ENCODE measurements at places on chromosomes 13 and 19.

DNA sequence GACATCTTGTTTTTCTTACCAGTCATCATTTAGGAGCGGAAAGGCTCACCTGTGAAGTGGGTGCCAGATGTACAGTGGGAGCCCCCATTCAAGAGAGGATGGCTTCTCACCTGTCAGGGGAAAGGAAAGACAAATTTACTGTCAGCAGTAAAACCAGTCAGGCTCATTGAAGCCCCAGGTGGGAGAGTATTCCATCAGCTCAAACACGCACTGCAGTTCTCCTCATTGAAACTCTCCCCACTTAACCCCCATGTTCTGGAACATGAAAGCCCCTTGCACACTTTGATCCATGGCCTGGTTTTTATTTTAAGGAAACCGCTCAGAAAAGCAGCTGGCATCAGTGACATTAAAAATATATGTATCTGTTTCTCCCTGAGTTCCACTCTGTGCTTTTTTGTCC, 401.1 kb upstream of the ZNF507 start:
- DNase-seq: no peak

- DNase-seq: no peak
These were observed 113.9 kb upstream of the TMTC4 start for GRCh38 chr13:100788540-100788939.

DNA sequence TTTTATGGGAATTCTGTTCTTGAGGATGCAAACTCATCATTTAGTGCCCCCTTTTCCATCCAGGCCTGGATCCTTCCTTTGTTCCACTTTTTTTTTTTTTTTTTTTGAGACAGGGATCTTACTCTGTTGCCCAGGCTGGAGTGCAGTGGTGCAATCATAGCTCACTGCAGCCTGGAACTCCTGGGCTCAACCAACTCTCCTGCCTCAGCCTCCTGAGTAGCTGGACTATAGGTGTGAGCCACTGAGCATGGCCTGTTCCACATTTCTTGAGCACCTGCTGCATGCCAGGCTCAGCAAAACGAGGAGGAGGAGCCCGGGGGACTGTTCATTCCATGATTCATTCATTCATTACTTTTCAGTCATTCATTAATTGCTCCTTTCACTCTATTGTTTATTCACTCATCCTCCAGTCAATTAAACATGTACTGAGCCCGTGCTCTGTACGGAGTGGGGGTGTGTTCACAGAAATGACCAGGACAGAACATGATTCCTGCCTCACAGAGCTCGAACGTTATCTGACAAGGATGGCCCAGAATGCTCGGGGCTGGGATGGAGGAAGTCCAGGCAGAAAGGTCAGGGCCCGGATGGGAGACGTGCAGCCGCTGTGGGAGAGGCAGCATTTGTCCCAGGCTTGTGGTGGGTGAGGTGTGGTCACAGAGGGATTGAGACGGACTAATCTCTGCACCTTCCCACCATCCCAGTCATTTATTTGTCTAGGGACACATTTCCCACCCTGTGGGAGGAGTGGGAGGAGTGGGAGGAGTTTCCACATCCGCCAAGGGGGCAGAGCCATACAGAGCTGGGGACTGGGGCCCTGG, 51.2 kb upstream of the SHKBP1 start:
- DNase-seq: no peak

- no peak for DNase-seq
These were observed 624.0 kb upstream of the KLF12 start for GRCh38 chr13:74758188-74758587.

- peak; percentile 60 for DNase-seq
These were observed 607 bp downstream of the NFIC start for GRCh38 chr19:3366753-3367627.

GRCh38 chr19:13987101-13987890, 18.8 kb downstream of the RFX1 start:
- DNase-seq: no peak

DNA sequence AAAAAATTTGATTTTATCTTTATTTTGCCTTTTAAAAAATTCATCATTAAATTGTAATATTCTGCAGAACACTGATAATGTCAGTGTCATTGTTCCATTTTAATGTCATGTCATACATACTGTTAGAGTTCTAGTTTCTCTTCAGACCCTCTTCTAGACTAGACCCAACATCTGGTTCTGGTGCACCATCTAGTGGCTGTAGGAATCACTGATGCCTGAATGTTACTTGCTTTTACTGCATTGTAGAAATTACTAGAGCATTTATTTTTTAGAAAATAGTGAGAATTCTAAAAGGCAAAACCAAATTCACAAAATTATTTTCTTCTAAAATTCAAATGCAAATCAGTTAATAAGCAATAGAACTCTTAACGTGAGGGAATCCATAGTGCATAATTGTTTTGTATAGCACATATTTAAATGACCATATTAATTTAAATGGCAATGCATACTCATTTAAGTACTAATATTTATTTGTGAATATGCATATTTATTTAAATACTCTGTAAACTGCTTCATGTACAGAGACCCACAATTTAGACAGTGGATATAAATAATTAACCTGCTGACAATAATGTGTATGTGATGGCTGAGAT, 425.7 kb downstream of the KLF12 start:
- peak; percentile 71 for DNase-seq

DNA sequence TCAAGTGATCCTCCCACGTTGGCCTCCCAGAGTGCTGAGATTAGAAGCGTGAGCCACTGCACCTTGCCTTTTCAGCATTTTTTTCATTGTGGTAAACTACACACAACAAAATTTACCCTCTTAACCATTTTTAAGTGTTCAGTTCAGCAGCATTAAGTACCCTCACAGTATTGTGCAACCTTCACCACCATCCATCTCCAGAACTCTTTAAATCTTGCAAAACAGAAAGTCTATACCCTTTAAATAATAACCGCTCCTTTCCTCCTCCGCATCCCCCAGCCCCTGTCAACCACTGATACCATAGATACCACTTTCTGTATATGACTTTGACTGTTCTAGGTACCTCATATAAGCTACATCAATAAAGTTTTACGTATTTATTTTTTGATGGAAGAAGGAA, 20.8 kb upstream of the CASP14 start:
- no peak for DNase-seq

- DNase-seq: peak; percentile 78
These were observed 11.0 kb upstream of the CA11 start for GRCh38 chr19:48656840-48657474.

GRCh38 chr19:34364830-34365462, at the start of gene GPI:
TSS of gene GPI (plus strand) at chr19:34365196. CDS start at chr19:34365267, 71 bp downstream.
- peak; percentile 33 for DNase-seq

DNA sequence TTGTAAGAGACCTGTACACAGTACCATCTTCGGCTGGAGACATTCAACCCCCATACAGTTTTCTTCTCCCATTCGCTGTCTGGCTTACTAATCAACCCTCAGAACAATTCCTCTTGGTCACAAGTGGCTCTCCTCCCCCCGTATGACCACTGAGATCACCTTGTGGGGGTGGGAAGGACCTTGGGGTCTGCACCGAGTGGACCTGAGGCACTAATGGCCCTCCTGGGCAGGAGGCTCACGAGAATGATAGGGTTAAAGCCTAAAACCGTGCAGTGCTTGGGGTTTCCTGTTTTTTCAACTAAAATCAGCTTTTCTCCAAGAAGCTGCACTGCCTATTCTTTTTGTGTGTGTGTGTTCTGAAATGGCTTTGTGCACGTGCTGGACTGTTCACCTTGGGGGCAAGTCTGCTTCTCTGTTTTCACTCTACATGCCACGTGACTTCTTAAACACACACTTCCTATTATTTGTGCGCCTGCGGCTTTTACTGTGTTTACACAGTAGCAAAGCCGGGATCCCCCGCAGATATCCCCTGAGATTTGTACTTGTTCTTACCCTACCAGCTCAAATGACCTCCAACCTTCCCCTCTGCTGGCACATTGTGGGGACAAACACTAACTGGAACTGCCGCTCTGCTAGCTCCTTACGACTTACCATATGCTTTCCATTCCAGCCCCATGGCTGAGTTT, 12.3 kb downstream of the RBM26 start:
- DNase-seq: peak; percentile 11

DNA sequence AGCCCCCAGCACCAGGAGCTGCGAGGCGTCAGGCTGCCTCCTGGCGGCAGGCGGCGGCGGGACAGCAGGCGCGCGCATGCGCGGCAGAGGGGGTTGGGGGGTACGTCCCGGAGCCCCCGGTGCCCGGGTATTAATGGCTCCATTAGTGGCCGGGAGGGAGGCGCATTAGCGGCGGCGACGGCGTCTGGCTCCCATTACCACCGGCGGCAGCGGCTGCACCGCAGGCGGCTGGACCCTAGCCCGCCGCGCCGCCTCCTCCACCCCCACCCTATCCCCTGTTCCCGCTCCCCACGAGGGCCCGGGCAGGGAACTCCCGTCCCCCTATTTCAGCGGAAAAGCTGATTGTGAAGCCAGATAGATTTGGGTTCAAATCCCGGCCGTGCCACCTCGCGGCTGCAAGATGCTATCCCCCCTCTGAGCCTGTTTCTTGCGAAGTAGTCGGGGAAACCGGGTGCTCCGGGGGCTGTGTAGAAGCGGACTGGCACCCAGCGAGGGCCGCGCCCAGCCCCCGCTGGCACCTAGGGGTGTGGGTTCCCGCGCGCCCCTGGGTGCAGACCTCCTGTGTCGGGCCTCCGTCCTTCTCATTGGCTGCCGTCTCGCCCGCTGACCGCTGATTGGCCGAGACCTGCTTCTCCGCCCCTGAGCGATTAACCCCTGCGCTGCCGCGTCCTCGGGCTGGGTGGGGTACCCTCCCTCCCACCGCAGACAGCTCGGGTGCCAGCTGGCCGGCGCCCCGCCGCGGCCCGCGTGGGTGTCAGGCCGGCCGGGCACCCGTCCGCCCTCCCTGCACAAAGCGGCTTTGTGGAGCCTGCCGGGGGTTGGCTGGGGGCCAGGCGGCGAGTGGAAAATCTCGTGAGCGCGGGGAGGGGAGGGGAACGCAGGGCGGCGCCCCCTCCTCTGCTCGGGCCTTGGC, 11.1 kb downstream of the CIC start:
- DNase-seq: peak; percentile 93

GRCh38 chr19:18761531-18762110, 29.5 kb downstream of the COMP start:
- no peak for DNase-seq

GRCh38 chr13:88925954-88926353, 1254.8 kb downstream of the SLITRK5 start:
- DNase-seq: no peak

DNA sequence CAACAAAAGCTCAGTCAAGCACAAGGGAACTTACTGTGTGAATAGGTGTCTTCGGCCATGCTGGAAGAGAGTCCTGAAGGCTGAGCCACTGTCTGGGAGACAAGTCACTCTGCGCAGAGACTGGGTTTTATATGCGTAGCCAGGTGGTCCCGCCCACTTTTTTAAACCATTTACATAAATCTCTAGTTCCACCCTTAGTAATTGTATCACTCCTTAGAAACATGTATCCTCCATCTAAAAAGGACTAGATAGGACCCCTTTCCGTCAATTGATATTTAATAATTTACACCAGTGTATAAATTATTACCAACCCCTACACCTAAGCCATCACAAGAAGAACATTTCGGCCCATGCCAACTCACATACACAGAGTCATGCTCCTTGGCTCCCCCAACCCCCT, at the start of gene DUXA:
Gene DUXA, minus strand, starts transcription at position 101 of the 400 bp plus-strand sequence. Its CDS starts 42 bp downstream, at position 59.
- DNase-seq: no peak

DNA sequence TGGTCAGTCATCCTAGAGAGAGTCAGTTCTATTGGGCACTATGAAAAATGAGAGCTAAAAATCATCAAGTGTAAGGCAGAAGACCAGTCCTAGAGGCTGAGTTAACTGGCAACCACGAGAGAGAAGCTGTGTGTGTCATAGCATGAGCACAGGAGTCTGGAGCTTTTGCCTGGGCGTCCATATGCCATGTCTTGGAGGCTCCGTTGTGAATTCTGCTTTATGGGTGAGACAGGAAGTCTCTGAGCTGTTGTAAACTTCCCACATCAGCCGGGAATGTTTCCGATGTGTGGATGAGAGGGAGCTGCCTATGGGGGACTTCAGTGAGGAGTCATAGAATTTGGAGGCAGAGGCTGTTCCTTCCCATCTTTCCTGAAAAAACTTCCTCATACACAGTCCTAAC, 120.0 kb downstream of the ITGBL1 start:
- DNase-seq: peak; percentile 9

DNA sequence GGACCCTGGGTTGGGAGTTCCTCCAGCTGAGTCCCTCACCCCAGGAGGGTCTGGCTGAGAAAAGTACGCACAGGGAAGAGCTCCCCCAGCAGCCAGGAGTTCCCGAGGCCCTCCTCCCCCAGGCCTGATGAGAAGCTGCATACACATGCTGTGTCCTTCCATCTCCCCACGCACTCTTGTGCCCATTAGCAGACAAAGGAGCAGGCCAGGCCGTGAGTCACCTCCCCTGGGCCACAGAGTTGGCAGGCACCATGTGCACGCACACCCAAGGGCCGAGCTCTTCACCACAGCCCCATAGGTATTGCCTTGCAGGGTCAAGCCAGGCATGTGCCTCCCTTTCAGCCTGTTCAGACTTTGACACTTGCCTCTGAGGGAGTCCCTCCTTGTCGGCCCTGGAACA, 17.5 kb downstream of the MAU2 start:
- peak; percentile 6 for DNase-seq

DNA sequence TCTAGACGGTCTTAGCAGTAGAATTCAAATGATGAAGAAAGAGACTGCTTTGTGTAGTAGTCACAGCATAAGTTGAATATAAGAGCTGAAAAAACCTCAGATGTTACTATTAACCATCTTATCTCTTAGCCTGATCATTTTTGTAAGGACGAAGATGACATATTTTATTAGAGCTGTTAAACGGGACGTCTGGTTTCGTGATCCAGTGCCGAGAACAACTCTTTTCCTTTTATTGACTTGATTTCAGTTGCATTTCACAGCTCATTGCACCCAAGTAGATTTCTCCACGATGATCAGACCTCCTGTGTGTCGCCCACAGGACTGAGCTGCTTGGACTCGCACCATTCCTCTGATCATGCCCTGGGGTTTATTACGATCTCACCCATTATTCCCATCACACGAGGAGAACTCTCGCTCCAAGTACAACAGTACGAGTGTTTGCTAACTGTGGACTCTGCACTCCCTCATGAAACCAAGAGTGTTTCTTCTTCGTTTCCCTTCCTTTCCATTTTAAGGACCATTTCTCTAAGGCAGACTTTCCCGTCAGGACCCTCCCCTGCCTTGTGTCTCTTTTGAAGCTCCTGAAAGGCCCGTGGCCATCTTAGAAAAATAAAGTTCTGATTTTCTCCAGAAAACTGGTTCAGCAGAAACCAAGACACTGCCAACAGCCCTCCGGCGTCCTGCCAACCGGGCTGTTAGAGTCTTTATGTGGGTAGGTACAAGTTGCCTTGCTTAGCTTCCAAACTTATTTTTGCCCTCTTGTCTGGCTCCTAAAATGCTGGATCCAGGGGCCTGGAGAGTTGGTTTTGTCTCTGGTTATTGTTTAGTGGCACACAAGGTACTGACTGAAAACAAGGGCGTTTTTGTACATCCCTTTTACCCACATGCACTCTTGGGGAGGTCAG, 48.2 kb upstream of the RNF113B start:
- DNase-seq: no peak
